Panc1 (cell line): ENCODE measurements at places on chromosomes 13 and 19. TPM values are rescaled to one million over a fixed set of nuclear protein-coding genes. Genes with fewer than 3 reads are reported as not detected.

DNA sequence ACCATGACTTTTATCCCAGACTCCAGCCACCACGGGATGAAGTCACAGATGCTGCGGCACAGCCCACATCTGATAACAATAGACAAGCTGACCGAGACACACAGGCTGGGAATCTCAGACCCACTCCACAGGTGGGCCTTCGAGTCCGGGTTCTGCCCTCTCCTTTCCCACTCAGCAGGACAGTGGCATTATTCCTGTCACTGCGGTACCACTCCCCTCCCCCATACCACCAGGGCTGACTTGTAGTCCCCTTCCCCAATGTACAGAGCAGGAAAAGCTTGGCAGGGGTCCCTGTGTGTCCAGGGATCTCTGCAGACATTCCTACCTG, 179 bp upstream of the AMER2 start:
- H3K27ac ChIP-seq: no peak overlapping the region
- no peak overlapping the region for H3K4me3 ChIP-seq
- no peaks in the 10 kb centered on the region for H3K36me3 ChIP-seq
- no peak for DNase-seq

GRCh38 chr19:29515706-29516357, 10.0 kb upstream of the VSTM2B start:
- H3K27ac ChIP-seq: no peak overlapping the region
- H3K36me3 ChIP-seq: no peaks in the 10 kb centered on the region
- no peak overlapping the region for H3K4me3 ChIP-seq

DNA sequence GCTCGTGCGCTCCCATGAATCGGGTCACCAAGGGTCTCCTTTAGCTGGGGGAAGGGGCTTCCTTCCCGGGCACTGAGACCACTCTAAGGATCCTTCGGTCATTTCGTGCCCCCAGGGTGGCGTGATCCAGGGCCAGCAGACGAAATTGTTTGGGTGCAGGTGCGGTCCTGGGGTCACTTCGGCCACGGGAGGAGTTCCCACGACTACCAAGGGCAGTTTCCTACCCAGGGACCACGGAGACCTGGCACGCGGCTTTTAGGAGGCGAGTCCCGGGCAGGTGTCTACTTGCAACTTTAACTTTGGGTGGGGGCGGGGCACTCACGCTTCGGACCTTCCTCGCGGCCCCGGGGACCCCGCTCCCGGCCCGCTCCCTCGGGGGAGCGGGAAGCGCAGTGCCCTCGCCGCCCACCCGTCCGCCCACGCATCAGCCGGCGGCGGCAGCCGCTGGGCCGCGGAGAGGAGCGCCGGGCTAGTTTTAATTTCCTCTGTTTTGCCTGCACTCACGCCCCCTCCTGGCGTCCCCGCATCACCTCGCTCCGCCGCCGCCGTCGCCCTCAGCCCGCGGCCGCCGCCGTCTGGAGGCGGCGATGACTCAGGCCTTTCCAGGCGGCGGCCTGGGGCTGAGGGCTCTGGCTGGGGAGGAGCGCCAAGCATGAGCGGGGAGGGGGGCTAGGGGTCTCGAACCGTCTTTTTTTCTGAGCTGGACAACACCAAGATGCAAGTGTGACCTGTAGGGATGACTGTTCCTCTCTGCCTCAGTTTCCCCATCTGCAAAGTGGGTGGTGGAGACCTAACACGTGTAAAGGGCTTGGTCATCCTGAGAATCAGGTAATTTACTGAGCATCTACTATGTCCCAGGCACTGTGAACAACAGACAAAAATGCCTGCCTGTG, 21.8 kb downstream of the OLFM2 start:
- H3K27ac ChIP-seq: peak overlapping the region; percentile 68; the same call in 1 of the 2 replicates
- no peak for DNase-seq
- H3K36me3 ChIP-seq: no peaks in the 10 kb centered on the region
- H3K4me3 ChIP-seq: peak overlapping the region; percentile 54
- H3K27me3 ChIP-seq: no peaks in the 10 kb centered on the region

DNA sequence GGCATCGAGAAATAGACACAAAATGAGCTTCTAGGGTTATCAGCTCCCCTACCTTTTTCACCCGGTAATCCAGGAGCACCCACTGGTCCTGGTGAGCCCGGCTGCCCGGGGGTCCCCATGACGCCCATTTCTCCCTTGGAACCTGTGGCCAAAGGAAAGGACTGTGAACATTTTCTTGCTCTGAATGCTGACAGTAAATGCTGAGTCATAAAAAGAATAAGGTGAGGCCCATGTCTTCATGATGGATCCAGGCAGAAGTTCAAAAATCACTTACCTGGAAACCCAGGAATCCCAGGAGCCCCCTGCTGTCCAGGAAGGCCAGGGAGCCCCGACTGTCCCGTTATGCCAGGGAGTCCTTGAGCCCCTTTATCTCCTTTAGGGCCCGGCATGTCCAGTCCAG, 129.2 kb downstream of the COL4A1 start:
- H3K36me3 ChIP-seq: no peaks in the 10 kb centered on the region
- no peak for DNase-seq
- no peak overlapping the region for H3K4me3 ChIP-seq
- H3K27me3 ChIP-seq: no peaks in the 10 kb centered on the region
- no peaks in the 10 kb centered on the region for H3K4me1 ChIP-seq
- H3K27ac ChIP-seq: no peak overlapping the region

DNA sequence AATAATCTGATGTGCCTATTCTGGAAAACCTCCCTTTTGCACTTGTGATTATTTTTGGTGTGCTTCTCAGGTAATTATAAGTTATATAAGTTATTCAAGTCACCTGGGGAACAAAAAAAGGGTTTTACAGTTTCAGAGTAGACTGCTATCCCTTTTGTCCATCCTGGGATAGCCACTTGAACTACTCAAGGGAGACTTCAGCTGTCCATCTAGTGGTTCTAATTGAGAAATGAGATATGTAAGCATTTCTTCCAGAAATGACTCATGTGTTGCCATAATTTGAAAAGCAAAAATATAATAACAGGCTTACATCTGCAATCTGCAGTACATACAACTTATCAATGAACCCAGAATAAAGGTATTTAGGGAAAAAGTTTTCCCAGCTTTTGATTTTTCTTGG, 20.4 kb downstream of the UBL3 start:
- DNase-seq: no peak
- no peak overlapping the region for H3K4me3 ChIP-seq
- no peaks in the 10 kb centered on the region for H3K4me1 ChIP-seq
- H3K27ac ChIP-seq: no peak overlapping the region
- H3K27me3 ChIP-seq: no peaks in the 10 kb centered on the region
- no peaks in the 10 kb centered on the region for H3K36me3 ChIP-seq

DNA sequence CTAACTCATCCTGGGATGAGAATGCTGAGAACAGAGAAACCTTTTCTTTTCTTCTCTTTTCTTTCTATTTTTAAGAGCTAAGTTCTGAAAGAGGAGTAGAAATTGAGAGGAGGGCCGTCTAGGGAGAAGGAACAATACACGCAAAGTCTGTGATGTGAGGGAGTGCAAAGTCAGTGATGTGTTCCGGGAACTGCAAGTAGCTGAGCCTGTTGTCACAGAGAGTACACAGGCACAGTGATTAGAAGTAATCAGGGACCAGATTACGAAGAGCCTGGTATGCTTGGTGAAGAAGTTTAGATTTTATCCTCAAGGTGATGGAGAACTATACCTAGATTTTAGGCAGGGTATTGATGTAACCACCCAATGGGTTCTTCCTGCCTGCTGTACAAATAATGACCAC, 32.0 kb upstream of the CXCL17 start:
- no peak overlapping the region for H3K4me3 ChIP-seq
- no peaks in the 10 kb centered on the region for H3K4me1 ChIP-seq
- no peaks in the 10 kb centered on the region for H3K36me3 ChIP-seq
- H3K27me3 ChIP-seq: no peaks in the 10 kb centered on the region
- H3K27ac ChIP-seq: no peak overlapping the region

DNA sequence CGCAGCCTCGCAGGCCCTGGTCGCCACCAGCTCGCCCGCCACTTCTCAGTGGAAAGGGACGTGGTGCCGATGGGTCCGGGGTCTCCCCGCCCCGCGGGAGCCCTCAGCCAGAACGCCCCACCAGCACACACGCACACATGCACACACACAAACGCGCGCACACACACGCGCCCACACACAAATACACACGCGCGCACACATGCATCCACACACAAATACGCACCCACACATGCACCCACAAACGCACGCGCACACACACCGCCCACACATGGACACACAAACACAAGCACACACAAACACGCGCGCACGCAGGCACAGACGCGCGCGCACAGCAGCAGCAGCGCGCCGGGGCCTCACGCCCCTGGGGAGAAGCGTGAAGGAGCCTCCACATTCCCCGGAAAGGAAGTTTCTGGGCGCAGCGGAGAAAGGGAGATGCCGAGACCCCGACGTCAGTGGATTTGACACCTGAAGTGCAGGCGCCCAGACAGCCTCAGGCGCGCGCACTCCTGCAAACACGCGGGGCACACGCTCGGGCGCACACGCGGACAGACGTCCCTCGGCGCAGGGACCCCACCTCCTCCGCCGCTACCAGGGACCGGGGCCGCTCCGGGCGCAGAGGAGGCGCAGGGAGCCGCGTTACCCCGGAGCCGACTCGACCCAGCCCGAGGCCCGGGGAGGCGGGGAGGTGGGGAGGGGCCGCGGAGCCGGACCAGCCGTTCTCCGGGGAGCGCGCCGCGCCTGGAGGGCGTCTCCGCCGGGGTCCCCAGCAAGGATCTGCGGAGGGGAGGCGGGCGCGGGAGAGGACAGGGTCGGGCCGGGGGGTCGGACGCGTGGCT, 622 bp downstream of the RASA3 start:
- H3K27ac ChIP-seq: peak overlapping the region; percentile 95
- H3K27me3 ChIP-seq: no peaks in the 10 kb centered on the region
- peak overlapping the region; percentile 81 for H3K4me3 ChIP-seq
- H3K36me3 ChIP-seq: no peaks in the 10 kb centered on the region
- no peak for DNase-seq

- no peaks in the 10 kb centered on the region for H3K27me3 ChIP-seq
- no peaks in the 10 kb centered on the region for H3K36me3 ChIP-seq
- no peak overlapping the region for H3K27ac ChIP-seq
- H3K4me1 ChIP-seq: no peaks in the 10 kb centered on the region
- DNase-seq: no peak
Measured at GRCh38 chr13:102041544-102041943, 360.3 kb downstream of the FGF14 start.

DNA sequence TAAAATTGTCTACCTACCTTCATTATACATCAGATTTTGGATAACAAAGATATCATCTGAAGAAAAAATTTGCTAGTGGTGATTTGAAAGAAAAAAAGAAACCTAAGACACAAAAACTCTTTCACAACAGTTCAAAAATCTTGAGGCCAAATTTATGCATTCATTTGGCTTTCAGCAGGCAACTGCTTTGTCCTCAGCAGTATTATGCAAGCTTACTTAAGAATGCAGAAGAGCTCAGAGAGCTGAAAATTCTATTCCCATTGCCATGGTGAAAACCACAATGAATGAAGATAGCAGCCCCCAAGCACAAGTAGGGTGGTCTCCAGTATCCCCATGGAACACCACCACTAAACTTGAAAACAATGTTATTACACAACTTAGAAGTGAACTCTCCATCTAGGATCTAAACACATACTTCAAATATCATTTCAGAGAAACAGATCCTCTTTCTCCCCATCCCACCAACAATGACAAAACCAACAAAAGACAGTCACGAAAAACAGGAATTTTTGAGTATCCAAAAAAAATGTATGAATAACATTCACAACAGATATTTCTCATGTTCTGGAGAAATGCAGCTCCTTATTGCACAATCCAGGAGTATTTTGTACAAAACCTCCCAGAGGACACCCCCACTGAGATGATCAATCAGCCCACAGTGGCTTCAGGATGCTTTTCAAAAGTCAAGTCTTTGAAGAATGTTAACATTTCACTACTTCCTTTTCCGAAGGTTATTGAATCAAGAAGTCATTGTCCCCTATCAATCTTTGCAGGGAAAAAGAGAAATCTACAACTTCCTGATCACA, 192.7 kb downstream of the LHFPL6 start:
- no peak overlapping the region for H3K4me3 ChIP-seq
- no peaks in the 10 kb centered on the region for H3K27me3 ChIP-seq
- no peaks in the 10 kb centered on the region for H3K36me3 ChIP-seq
- H3K4me1 ChIP-seq: no peaks in the 10 kb centered on the region
- no peak for DNase-seq
- H3K27ac ChIP-seq: no peak overlapping the region

GRCh38 chr13:43963726-43964125, 84.0 kb downstream of the LACC1 start:
- H3K27ac ChIP-seq: no peak overlapping the region
- H3K4me3 ChIP-seq: no peak overlapping the region

DNA sequence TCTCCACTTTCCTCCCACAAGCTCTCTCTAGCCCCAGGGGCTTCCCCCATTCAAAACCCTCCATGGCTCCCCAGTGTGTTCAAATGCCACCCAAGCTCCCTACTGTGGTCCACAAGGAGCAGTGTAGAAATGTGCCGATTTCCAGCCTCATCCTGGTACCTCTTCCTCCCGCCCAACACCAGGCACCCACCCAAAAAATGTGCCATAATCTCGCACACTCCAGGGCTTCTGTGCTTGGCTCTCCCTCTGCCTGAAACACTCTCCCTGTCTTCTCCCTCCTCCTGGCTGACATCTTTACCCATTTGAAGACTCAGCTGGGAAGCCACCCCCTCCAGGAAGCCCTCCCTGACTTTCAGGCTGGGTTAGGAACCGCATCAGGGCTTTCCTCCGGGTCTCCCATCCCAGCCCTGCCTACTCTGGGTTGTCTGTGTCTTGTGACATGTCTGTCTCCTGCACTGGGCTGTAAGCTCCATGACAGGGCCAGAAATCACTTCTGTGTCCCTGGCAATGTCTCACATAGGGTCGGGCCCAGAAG, 16.6 kb upstream of the MEIS3 start:
- DNase-seq: no peak
- H3K4me3 ChIP-seq: no peak overlapping the region
- H3K4me1 ChIP-seq: no peaks in the 10 kb centered on the region
- H3K27ac ChIP-seq: no peak overlapping the region
- no peaks in the 10 kb centered on the region for H3K27me3 ChIP-seq

GRCh38 chr13:50910485-50910805, 854 bp downstream of the RNASEH2B start:
- DNase-seq: no peak
- peaks cover 27% of the 10 kb centered on the region for H3K4me1 ChIP-seq
- peak overlapping the region; percentile 92 for H3K27ac ChIP-seq
- H3K27me3 ChIP-seq: no peaks in the 10 kb centered on the region

GRCh38 chr13:30905932-30906383, at the start of gene MEDAG:
MEDAG (plus strand) TSS chr13:30906271; CDS start chr13:30906516, 245 bp downstream.
- no peak within 1 kb of the TSS for H3K27ac ChIP-seq
- no peak for DNase-seq
- peaks cover 8% of the 10 kb centered on the region for H3K4me1 ChIP-seq
- H3K27me3 ChIP-seq: peaks cover 15% of the 10 kb centered on the region

GRCh38 chr19:48551437-48552302, at the start of gene SULT2B1:
SULT2B1 (plus strand) TSS chr19:48552172; CDS start chr19:48552253, 81 bp downstream.
- DNase-seq: no peak
- no peak within 1 kb of the TSS for H3K4me3 ChIP-seq
- no peaks in the 10 kb centered on the region for H3K36me3 ChIP-seq

GRCh38 chr19:19687090-19687489, 18.5 kb downstream of the ZNF101 start:
- no peaks in the 10 kb centered on the region for H3K4me1 ChIP-seq
- no peak for DNase-seq
- no peak overlapping the region for H3K4me3 ChIP-seq
- no peaks in the 10 kb centered on the region for H3K27me3 ChIP-seq
- H3K36me3 ChIP-seq: no peaks in the 10 kb centered on the region

GRCh38 chr19:35225951-35226350, 2.6 kb downstream of the FAM187B start:
- H3K27ac ChIP-seq: no peak overlapping the region
- H3K36me3 ChIP-seq: no peaks in the 10 kb centered on the region
- 0 out of 2 replicates have a peak, but pooled peaks cover 2% of the 10 kb centered on the region for H3K27me3 ChIP-seq

The CAPS gene
- 9.2 TPM for total RNA-seq

The TMEM38A gene
- total RNA-seq: 8.4 TPM

The NBEA gene
- total RNA-seq: 3.3 TPM

The RETN gene
- total RNA-seq: not detected

The CYP4F11 gene
- total RNA-seq: 0.21 TPM

The ATP4B gene
- not detected for total RNA-seq

The ZNF835 gene
- total RNA-seq: not detected

The PDX1 gene
- total RNA-seq: 3.4 TPM

The ERFL gene
- total RNA-seq: 0.18 TPM
